ENCODE measurements at places on chromosomes 6 and 20.
A peak's percentile ranks its signal among the peaks of the same experiment; 100 is the strongest.

- DNase-seq: peak; percentile 96
Observed at GRCh38 chr20:31861385-31862156, 8.8 kb downstream of the DUSP15 start.

DNA sequence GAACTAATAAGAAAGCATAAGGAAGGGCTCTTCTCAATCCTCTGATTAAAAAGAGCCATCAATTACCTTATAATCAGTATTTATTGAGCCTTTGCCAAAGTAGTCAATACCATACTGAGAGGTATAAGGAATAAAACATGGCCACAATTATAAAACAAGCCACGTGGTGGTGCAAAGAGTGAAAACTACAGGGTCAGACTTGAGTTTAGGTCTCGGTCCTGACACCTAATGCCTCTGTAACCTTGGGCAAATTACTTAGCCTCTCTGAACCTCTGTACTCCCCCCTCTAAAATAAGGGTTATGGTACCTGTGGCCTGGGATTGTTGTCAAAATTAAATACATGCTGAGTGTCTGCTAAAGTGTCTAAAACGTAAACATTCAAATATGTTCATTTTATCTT is 11.8 kb downstream of the TRIM10 start:
- no peak for DNase-seq

DNA sequence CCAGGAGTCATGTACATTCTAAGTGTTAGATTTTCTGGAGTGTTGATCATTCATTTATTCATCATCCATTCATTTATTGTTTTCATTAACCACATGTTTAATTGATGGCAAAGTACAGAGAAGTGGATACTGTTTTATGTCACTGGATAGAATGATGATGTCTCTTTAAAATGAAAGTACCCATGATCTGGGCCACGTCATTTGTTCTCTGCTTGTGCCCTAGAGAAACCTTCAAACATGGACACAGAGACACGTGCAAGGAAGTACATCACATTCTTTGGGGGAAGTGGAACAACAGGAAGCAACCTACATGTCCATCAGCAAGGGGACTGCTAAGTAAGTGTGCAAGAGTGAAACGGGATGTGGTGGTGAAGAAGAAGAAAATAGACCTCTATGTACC is 75.8 kb upstream of the TSHZ2 start:
- no peak for DNase-seq

DNA sequence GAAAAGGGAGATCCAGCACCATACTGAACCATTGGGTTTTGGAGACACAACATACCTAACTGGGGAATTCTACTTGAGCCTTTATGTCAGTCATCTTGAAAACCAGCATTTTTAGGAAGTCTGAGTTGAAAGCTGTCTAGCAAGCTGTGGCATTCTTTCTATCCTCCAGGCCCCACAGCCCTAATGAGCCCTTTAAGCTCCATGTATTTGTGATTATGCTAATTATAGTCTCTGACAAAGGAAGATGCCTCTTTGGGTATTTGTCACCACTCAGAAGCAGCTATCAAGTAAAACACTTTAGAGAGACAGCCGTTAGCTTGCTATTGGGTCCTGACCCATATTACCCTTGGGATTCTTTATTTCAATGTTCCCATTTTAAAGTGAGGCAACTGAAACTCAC is 159.5 kb upstream of the MANEA start:
- DNase-seq: no peak

DNA sequence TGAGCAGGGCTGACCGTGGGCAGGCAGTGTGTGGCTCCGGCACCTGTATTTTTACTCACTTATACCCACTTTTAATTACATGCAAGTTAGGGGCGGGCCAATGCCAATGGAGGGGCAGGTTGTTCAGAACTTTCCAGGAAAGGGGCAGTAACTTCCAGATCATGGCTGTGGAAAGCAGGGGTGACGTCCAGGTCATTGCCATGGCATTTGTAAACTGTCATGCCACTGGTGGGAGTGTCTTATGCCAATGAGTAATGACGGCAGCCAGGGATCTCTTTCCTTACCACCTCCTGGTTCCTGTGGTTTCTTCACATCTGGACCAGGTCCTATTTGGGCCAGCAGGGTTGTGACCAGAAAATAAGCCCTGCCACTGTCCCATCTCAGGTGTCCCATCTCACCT is 258.7 kb downstream of the THBS2 start:
- no peak for DNase-seq

DNA sequence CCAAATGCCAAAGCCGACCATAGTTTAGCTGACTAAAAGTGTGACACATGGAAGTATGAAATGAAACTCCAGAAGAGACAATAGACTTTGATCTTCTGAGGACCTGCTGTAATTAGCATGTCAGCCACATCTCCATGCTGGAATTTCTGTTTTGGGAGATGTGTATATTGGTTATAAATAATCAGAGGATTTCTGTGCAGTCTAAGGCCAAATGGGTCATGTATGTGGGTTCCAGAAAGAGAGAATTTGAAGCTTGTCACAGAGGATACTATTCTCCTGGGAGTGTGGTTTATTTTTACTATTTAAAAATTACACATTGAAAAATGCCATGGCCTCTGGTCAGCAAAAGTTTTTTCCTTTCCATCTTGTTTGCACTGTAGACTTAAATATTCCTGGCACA is 405.5 kb upstream of the PLCB4 start:
- DNase-seq: no peak

- no peak for DNase-seq
Observed at GRCh38 chr6:27706431-27706830, 205.8 kb downstream of the OR2B2 start.

GRCh38 chr20:21623074-21623780 is 82.2 kb upstream of the PAX1 start:
- DNase-seq: no peak

GRCh38 chr20:44785768-44786167 is 24.6 kb downstream of the RIMS4 start:
- DNase-seq: no peak

DNA sequence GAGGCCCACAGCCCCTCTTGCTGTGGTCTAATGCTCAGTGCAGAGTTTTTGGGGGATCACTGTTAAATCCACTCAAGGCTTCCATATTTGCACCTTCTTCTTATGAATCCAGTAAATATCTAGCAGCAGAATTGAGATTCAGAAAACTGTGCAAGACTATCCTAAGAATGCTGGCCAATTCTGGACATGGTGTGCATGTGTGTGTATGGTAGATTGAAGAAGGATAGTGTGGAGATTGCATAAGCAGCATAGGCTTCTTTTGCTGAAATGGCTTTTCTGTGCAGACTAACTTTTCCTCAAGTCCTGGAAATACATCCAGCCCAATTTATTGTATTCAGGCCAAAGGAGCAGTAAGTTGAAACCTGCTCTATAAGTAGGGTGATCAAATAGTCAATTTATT is 39.7 kb downstream of the FBXO9 start:
- DNase-seq: no peak

- DNase-seq: no peak
Observed at GRCh38 chr6:135592276-135592675, 94.7 kb upstream of the AHI1 start.

GRCh38 chr20:23092861-23093495 is 6.9 kb upstream of the CD93 start:
- DNase-seq: no peak

DNA sequence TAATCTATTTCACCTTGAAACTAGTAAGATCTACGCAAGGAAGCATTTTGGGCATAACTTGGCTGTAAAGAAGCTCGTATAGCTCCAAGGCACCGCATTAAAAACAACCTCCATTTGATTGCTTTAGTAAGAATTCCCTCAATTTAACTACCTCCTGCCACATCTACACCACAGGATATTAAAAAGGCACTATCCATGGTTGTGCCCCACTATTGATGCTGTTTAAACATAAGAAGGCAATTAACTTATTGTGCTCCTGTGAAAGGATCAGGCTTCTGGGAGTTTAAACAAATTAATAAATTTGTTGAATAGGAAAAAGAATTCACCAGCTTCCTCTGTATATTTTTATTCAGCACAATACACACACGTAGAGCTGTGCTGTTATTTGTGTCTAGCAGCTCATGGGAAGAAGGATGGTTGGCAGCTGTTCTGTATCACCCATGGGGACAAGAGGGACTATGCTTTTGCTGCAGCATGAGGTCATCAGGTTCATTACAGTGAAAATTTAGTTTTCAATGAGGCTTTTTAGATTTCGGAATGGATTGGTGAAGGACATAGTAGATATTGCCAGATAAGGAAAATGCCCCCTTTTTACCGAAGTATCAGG is 513.3 kb downstream of the HAO1 start:
- peak; percentile 90 for DNase-seq

- no peak for DNase-seq
Observed at GRCh38 chr6:121356575-121356974, 22.3 kb upstream of the TBC1D32 start.

DNA sequence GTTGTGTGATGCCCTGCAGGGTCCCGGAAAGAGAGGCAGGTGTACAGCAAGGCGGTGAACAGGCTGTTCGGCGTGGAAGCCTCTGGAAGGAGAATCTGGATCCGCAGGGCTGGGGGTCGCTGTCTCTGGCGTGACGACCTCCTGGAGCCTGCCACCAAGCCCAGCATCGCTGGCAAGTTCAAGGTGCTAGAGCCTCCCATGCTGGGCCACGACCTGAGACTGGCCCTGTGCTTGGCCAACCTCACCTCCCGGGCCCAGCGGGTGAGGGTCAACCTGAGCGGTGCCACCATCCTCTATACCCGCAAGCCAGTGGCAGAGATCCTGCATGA is 36.5 kb downstream of the TGM6 start:
- DNase-seq: no peak
